Activated CD4-positive, CD25-positive, alpha-beta regulatory T cell treated with anti-CD3 and anti-CD28 coated beads, Interleukin-2, amount 50 U/mL, for 72 hours (primary cell): ENCODE measurements at places on chromosomes 2 and 18.

DNA sequence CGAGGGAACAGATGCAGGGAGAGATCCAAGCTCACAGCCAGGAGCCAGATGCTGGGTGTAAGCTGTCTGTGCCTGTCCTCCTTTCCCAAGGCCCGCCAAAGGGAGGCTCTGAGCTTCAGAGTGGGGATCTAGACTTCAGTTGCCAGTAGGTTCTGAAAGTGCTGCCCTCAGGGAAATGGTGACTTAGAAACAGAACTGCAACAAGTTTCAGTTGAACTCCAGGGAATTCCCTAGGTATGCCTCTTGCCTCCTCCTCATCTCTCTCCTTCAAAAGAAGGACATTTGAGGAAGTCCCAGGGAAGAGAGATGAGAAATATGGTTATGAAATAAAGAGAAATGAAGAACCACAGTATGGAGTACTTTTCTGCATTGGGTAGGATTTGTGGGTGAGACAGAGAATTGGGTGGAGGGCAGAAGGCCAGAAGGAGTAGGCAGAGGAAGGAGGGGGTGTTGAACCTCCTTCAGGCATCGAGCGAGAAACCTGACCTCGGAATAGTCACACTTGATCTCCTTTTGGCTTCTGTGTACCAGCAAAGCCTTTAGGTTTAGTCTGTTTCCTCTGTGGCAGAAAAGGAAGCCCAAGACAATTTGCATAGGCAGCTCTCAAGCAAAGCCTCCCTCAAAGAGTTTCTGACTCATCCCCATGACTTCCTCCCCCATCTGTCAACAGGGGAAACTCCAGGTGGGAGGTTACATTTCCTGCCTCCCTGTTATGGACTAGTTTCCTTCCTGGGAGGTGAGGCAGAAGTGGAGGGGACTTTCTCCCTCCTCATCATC, 45.7 kb downstream of the QPCT start:
- peak; percentile 51 for DNase-seq

DNA sequence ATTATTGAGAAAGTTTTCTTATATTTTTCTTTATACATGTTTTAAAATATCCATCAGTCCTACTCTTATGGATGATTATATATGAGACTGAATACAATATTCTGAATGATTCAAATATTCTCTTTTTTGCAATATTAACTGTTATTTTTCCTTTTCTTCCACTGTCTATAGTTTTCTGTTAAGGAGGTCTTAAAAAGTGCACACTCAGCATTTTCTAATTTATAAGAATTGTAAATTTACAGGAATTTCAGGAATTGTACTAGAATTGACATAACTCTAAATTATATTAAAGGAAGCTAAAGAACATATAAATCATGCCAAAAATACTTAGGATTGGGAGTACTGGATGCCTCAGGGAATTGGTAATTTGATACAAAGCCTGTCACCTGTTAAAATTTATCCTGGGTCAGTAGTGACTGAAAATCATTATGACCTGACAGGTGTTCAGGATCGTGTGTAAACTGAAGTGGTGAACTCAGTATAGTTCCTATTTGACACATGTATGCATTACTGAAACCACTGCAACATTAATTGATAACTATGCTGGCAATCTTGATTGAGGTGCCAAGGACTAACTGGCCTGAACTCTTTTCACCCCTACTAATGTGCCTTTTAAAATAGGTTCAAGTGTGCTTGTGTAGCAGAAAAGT, 30.4 kb downstream of the MSTN start:
- no peak for DNase-seq

GRCh38 chr2:226424971-226425370, 374.6 kb downstream of the IRS1 start:
- no peak for DNase-seq

- no peak for DNase-seq
Measured at GRCh38 chr2:62343636-62344337, 147.9 kb downstream of the B3GNT2 start.

GRCh38 chr2:88955607-88956006, 264.1 kb downstream of the RPIA start:
- no peak for DNase-seq

- DNase-seq = no peak
Measured at GRCh38 chr2:10722252-10722825, 909 bp downstream of the ATP6V1C2 start.

- no peak for DNase-seq
Measured at GRCh38 chr2:30934066-30934465, 126.8 kb upstream of the CAPN13 start.

GRCh38 chr2:16156411-16156810, 216.1 kb downstream of the MYCN start:
- DNase-seq = no peak

GRCh38 chr2:9360110-9360509, 63.2 kb downstream of the ITGB1BP1 start:
- DNase-seq = no peak

DNA sequence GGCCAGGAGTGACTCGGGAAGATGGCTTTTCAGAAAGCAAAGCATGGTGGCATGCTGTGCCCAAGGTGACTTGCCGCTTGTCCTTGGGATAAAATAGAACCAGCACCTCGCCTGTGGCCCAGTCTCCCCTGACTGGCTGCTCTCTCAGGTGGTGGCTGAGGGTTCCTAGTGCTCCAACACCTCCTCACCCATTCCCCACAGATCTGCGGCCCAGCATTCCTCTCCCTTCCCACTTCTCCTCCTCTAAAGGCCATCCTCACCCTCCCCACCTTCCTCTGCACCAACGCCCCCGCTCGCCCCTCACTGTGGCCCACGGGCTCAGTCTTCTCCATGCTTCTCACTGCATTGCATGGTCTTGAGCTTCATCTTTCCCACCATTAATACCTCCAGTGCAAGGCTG, 132.4 kb downstream of the PXDN start:
- DNase-seq = no peak

DNA sequence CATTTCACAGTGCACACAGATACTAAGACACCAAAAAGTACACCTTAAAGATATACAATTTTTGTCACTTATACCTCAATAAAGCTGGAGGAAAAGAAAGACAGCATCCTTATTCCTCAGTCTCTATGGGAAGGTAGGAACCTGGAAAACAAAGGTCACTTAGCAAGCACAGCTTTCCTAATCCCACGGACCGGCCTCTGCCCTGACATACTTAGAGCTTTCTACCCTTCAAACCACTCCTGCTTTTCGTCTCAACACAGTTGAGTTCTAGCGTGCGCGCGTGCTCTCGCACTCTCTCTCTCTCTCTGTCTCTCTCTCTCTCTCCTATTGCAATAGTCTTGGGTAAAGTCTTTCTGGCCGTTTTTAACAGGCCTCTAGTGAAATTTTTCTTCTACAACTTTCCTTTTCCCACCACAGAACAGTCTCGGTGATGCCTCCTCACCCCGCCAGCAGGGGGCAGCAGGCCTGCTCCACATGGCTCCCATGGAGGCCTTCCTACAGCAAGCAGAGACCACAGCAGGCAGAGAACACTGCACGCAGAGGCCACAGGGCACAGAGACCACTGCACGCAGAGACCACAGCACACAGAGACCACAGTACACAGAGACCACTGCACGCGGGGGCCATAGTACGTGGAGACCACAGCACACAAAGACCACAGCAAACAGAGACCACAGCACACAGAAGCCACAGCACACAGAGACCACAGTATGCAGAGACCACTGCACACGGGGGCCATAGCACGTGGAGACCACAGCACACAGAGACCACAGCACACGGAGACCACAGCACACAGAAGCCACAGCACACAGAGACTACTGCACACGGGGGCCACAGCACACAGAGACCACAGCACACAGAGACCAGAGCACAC, 106.9 kb downstream of the FBXO15 start:
- peak; percentile 73 for DNase-seq

- no peak for DNase-seq
Measured at GRCh38 chr2:122866095-122866494, 1110.6 kb downstream of the TSN start.

- DNase-seq = no peak
Measured at GRCh38 chr2:128469203-128469602, 150.5 kb upstream of the HS6ST1 start.

DNA sequence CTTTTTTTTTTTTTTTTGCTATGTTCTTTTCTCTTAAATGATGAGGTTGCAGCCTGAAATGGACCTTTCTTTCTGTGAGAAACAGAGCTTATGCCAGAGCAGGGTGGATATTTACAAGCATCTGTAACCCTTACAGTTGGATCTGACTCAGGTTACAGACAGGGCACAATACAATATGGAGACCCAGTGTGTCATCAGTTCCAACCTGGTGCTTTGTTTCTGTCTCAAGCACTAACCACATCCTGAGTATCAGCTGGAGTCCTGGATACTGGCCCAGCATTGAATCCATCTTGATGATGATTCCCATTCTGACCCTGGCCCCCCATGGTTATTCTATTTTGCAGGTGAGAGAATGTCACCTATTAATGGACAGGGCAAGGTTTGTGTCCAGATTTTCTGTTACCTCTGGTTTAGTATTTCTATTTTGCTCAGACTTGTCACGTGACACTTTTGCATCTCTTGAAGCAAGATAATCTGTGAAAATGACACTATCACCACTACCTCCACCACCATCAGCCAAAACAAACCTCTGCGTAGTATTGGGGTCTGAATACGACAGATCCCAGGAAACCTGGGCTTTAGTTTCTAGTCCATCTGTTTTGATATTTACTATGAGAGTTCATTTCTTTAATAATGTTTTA, 174.0 kb downstream of the CCDC85A start:
- no peak for DNase-seq

DNA sequence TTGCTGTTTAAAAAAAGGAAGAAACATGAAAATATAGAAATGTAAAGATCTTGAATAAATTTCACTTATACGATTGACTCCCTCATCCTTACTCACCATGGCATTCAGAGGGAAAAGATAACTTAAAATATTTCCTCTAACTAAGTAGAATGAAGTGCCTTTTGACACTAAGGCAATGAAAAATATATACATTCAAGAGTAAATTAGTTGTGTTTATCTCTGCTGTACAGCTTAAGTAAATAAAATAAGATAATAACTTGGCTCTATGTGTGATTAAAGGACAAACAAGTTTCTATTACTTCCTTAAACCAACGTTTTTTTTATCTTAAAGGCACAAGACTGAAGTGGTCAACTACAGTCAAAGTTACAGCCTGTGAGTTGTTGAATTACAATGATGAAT, 142.3 kb upstream of the LRRTM4 start:
- no peak for DNase-seq

DNA sequence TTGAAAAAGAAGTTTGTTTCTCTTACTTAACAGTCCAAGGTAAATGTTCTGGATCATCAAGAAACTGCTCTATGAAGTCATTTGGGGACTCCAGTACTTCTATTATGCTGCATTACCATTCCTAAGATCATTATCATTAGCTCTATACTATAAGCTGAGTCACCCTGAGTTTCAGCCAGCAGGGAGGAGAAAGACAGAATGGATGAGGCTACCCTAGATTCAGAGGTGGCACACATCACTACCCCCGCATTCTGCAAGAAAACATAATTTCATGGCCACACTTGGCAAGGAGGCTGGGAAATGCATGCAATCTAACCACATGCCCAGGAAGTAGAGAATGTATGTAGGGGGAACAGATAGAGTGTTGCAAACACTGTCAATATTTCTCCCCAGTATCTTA, 16.6 kb upstream of the LNPK start:
- no peak for DNase-seq

DNA sequence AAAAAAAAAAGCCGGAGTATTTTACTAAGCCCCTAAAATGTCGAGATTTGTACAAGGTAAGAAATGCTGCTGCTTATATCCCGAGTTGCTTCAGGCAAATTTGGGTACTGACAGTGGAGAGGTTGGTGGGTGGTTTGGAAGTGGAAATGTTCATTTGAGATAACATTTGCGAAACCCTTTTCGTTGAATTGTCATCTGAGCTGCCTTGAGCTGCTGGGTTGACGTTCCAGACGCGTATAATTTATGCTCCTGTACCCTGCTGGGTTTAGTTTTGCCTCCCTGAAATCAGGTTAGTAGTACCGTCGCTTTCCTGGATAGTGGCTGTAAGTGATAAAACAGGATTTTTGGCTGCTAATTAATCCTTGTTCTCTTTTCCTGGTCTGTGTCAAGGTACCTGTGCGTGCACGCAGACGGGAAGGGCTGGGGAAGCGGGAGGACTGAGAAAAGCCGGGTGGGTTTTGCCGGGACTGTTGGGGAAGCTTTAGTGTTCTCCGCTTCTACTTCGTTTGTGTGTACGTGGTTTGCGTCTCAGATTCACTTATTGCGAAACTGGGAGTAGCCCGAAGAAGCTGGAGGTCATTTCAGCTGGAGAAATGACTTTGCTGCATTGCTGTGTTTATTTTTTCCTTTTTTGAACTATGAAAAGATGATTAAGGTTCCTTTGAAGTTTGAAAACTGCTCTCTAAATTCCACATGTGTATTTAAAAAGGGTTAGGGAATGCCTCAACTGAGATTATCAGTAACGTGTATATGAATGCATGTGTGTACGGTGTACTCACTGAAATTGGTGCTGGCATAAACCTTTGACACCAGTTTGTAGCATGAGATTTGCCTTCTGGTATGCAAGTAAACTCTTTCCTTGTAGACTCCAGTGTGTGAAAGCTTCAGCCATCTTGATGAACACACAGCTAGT, 709 bp downstream of the UGP2 start:
- no peak for DNase-seq

DNA sequence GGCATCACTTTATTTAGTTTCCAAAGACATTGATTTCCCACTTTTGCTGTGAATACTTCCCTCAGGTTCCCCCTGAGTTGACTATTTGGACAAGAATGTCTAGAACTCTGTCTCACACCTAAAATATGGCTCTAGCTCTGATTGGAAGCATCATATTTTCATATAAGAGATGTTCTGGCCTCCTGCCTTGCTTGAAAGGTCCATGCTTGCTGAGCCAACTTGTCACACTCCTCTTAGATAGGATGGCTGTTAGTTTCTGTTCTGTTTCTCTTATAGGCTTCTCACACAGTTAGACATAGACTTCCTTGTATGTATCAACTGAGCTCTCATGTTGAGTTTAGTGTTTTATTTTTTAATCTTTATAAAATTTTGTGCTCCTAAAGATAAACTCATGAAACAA, 87.1 kb downstream of the CNTNAP5 start:
- DNase-seq = no peak

GRCh38 chr2:128501700-128502099, 183.0 kb upstream of the HS6ST1 start:
- no peak for DNase-seq

GRCh38 chr2:158743879-158744278, 51.2 kb upstream of the DAPL1 start:
- DNase-seq = no peak

DNA sequence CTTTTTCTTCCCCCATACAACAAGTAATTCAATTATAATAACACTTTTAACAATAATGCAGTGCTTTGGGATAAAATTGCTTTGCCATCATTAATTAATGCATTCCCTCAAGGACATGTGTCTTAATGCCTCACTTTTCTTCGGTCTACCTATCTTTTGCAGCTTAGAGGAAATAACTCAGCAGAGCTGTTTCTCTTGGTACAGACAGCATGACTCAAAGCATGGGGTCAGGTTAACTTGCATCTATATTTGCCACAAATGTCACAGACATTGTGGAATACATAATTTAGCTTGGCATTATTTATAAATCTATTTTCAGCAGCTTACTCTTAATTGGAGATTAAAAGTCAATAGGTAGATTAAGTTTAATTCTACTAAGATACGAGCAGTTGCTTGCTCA, 376.1 kb upstream of the CNTNAP5 start:
- no peak for DNase-seq

- no peak for DNase-seq
Measured at GRCh38 chr18:59229701-59230443, 9.9 kb downstream of the GRP start.
